ENCODE measurements at places on chromosomes 13 and 19.

- no peak for DNase-seq
Observed at GRCh38 chr13:89310943-89311672, 1639.9 kb downstream of the SLITRK5 start.

- DNase-seq: no peak
Observed at GRCh38 chr13:76380446-76381065, 505.6 kb downstream of the KCTD12 start.

DNA sequence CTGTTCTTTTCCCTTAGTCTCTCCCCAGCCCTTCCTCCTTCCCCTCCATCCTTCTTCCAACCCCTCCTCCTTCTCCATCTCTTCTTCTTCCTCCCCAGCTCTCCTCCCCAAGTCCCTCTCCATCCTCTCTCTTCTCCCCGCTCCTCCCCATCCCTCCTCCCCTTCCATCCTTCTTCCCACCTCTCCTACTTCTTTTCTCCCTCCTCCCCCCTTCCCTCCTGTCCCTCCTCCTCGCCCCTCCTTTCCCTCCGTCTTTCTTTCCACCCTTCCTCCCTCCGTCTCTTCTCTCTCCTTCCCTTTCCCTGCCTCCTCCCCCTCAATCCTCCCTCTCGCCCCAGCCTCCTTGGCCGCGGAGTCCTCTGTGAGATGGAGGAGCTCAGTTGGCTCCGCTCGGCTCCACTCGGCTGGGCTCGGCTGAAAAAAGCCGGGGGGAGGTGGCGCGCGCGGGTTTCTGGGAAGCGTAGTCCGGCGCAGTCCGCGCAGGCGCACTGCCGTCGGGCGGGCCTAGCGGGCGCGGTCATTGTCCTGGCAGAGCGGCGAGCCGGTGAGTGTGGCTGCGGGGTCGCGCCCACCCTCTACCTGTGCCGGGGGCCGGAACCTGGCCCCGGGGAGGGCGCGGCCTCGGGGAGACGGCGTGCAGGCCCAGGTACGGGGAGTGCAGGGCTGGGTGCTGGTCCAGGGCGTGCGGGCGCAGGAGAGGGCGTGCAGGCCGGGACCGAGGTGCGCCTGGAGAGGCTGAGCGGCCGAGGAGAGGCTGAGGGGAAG, at the start of gene ZNF71:
Gene ZNF71, plus strand, starts transcription at position 520 of the 765 bp plus-strand sequence. CDS start 6,257 bp downstream, outside the sequence.
- DNase-seq: peak; percentile 73

DNA sequence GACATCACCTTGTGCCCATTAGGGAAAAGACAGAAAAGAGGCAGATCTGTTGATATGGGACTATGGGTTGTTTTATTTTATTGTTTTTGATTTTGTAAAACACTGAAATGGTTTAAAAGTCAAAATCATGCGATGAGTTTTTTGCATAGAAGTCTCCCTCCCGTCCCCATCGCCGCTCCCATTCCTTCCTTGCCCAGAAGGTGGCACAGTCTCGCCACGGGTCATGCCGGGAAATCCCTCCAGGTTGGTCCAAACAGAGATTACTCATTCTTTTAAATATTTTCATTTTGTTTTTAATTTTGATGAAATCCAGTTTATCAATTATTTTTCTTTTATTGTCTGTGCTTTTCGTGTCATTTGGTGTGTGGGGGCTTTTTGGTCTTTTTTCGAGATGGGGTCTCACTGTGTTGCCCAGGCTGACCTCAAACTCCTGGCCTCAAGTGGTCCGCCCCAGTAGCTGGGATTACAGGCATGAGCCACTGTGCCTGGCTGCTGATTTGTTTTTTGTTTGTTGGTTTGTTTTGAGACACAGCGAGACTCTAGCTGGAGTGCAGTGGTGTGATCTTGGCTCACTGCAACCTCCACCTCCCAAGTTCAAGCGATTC, 9.2 kb downstream of the PGPEP1 start:
- DNase-seq: peak; percentile 70

DNA sequence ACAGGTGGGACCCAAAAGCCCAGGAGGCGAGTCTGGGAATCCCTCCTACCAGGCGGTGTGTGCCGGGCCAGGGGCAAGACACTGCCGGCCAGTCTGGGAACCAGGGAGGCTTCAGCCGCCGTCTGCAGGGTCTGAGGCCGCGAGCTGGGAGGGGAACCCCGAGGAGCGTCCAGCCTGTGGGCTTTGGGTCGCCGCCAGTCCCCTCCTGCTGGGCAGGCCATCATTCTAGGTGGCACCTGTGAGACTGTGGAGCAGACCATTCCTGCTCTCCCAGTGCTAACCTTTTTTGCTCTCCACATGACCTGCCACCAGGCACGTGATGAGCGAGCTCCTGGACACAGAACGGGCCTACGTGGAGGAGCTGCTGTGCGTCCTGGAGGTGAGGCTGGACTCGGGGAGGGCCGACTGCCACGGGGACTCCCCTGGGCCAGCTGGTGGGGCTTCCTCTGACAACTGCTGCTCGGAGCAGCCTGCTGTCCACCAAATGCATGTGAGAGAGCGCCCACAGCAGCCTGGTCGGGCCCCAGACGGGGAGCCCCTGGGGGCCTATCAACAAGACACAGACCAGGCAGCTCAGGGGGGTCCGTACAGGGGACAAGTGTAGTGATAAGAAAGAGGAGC, 24.6 kb upstream of the F7 start:
- DNase-seq: no peak

GRCh38 chr13:99386911-99387788, 80.0 kb upstream of the GPR183 start:
- peak; percentile 16 for DNase-seq

DNA sequence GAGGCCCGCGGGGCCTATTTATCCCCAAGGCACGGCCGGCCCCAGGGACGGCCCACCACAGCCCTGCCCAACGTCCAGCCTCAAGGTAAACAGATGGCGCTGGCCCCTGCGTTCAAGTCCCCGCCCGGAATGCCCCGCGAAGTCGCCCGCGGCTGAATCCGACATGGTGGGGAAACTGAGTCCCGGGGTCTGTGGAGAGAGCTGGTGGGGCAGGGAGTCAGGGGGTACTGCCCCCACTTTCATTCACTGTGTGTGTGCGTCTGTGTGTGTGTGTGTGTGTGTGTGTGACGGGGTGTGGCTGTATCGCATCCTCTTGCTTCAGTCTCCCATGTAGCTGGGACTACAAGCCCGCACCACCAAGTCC, 192 bp upstream of the COMP start:
- no peak for DNase-seq

DNA sequence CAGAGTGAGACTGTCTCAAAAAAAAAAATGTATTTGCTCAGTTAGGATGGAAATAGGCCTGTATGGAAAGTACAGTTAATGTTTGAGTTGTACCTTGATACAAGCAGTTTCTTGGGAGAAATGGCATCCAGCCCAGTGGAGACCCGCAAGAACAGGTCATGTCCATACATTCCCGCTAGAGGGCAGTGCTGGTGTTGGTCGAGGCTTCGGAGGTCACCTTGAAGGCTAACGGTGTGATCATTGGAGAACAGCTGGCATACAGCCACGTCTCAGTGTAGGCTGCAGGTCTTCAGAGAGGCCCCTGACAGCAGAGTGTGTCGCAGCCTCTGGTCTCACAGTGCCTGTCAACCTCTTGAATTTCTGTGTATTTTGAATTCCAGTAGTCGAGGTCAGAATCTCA, 7.5 kb downstream of the ZNF610 start:
- DNase-seq: no peak

- DNase-seq: no peak
Observed at GRCh38 chr13:76849493-76849892, 36.7 kb downstream of the KCTD12 start.
